AG04450 (cell line): ENCODE measurements at places on chromosomes 1 and 21. TPM values are rescaled to one million over a fixed set of nuclear protein-coding genes. Genes with fewer than 3 reads are reported as not detected.

The SPRR2F gene
- not detected in 2 replicates for polyA plus RNA-seq

The FCGR1A gene
- not detected in 2 replicates for polyA plus RNA-seq

The CYP2J2 gene
- polyA plus RNA-seq: 0.06 and 0.10 TPM in 2 replicates

The OR2L5 gene
- polyA plus RNA-seq: not detected in 2 replicates

DNA sequence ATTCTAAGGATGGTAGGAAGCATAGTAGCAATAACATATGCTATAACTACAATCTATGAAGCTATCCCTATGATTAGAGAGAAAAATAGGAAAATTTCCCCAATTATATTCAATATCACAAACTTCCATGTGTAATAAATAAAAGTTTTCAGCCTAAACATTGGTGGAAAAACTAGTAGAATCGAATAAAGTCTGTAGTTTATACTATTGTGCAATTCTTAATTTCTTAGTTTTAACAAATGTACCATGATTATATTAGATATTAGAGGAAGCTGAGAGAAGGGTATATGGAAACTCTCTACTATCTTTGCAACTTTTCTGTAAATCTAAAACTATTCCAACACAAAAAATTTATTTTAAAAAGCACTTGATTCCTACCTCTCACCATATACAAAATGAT lies 13.8 kb upstream of the GFI1 start:
- DNase-seq: no peak

GRCh38 chr21:42042651-42043050 lies 28.5 kb upstream of the UMODL1 start:
- no peak for DNase-seq

GRCh38 chr1:33932871-33933270 lies 69.0 kb downstream of the HMGB4 start:
- DNase-seq: no peak

GRCh38 chr1:8404460-8405370 lies 86.8 kb downstream of the SLC45A1 start:
- DNase-seq: no peak

DNA sequence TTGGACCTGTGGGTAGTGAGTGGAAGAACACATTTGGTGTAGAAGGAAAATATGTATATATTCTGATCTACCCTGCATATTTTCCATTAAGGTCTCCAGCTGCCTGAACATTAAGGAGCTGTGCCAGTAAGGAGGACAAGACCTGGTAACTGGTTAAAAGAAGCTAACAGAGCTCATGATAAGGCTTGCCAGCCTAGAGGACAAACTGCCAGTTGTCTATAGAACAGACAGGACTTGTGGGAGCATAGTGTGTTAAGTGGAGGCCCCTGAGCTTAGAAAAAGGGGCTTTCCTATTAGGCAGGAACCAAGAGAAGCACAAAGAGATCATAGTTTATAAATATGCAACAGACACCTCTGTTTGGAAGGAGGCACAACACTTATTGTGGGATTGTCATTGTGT lies 23.0 kb downstream of the DNM3 start:
- DNase-seq: no peak

DNA sequence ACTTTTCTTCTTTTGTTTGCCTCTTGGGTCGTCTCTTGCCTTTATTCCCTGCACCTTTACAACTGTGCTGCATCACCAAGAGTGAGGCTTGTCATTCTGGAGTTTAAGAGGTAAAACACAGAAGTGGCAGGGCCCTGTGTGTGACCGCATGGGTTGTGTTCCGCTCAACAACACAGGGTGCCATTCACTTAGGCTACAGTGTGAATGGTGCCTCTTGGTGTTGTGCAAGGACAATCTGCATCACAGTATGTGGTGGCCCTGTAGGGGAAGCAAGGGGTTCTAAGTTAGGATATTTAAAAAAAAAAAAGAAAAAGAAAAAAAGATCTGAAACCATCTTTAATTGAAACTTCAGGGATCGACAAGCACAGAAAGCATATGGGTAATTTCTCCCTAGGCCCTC lies 38.2 kb downstream of the BRINP2 start:
- DNase-seq: no peak

- DNase-seq: no peak
Observed at GRCh38 chr1:54595956-54596498, 27.3 kb downstream of the FAM151A start.

DNA sequence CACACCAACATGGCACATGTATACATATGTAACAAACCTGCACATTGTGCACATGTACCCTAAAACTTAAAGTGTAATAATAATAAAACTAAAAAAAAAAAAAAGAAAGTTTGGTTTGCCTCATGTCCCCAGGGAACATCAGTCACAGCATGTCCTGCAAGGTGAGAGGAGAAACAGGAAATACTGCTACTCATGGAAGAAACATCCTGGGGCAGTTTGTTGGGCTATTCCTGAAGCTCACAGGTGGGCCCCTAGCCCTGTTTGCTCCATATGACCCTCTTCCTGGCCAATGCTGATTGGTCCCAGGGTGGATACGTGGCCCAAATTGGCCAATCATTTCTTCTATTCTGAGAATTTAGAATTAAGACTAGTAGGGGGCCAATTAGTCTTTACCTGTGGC lies 103.4 kb upstream of the ADAR start:
- DNase-seq: no peak

DNA sequence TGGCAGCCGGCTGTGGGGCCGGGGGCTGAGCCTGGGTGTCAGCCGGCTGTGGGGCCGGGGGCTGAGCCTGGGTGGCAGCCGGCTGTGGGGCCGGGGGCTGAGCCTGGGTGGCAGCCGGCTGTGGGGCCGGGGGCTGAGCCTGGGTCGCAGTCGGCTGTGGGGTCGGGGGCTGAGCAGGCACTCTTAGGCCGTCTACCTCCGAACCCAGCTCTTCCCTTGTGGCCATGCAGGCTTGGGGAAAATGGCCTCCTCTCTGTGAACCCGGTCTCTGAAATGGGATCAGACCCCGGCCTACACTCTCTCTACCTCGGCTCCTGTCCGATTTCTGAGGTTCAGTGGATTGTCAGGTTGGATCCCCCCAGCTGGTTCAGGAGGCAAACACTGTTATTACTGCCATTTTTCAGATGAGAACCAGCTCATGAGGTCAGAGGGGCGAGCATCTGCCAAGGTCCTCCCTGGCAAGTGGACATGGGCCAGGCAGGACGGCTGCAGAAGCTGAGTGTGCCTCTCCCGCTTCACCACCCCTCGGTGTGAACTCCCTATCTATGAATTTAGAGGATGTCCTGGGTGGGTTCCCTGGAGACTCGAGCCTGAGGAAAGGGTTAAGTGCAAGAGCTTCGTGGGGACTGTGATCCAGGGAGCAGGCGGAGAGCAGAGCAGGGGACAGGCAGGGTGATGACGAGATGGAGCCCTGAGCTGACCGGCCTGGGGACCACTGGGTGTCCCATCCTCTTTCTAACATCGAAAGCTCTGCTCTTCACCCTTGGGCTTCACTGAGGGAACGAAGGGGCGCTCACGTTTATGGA lies 10.9 kb upstream of the COL18A1 start:
- no peak for DNase-seq

DNA sequence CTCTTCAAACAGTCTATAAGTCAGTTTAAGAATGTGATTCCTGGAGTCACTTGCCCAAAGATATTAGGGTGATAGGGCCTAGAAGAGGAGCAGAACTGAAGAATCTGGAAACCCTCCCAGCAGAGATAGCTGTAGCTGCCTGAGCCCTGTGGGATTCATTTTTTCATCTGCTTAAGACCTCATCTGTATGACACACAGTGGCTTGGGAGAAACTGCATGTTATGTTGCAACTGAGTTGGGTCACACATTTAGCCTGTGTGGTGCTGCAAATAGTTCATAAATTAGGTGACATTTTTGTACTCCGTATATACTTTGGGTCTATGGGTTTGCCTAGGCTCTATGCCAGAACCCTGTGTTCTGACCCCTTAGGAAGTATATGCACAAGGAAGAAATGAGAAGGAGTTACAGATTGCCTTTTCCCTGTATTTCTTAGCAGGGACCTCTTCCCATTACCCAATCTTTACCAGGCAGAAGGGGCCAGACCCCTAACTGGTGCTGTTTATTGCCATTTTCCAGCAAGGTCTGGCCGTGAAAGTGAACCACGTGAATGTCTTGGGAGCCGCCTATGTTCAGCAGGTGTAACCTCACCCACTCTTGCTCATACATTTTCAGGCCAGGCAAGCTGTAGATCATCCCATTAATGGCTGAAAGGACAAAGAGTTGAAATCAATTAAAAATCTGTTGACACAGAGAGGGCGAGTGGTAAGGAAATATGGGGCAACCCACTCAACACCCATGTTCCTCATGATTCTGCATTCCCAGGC lies 41.9 kb upstream of the SLC19A2 start:
- no peak for DNase-seq

GRCh38 chr1:184622136-184622823 lies 132.4 kb downstream of the EDEM3 start:
- DNase-seq: peak; percentile 69

GRCh38 chr1:119331915-119332314 lies 36.7 kb upstream of the HAO2 start:
- DNase-seq: no peak

DNA sequence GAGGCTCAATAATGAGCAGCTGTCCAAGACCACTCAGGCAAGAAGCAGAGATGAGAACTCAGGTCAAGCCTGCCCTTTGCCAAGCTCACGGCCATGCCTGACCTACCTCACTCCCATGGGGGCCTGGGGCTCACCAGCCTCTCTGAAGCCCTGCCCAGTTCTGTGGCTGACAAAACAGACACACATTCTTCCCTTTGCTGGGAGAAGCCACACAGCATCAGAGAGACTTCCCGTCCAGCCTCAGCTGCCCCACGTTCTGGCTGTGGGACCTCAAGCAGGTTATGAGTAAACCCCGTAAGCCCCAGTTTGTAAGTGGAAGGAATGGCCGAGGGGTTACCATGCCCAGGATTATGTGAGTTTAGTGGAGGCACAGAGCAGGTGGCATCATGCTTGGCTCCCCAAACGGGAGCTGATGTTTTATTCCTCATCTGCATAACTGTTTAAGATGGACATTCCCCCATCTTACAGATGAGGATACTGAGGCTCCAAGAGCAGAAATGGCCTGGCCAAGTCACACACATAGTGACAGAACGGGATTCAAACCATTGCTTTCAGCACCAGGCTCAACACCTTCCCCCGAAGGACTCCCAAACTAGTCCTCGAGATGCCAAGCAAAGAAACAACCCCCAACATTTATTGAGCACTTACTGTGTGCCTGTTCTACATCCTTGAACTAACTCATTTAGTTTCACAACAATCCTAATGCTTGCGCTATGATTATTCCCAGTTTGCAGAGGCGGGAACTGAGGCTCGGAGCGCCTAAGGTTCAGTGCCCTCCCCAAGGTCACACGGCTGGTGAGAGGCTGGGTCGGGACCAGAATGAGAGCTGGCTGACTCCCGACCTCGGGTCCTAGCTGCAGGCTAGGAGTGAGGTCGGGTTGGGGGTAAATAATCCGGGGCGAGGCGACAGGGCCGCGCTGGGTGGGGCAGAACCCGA lies 49.1 kb upstream of the LAPTM5 start:
- DNase-seq: no peak

DNA sequence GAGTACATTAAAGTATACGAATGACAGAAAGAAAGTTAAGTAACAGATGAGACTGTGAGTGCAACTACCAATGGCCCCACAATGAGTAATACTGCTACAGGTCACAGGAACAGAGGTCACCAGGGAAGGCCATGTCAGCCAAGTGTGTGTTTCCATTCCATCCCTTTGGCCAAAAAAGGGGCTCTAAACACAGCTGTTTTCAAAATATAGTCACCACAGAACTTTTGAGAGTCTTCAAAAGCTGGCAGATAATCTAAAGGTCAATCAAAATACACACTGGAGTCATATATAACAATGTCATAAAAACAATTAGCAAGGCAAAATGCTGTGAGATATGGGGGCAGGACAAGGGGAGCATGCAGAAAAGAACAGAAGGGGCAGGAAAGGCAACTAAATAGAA lies 10.2 kb downstream of the USP24 start:
- DNase-seq: no peak

DNA sequence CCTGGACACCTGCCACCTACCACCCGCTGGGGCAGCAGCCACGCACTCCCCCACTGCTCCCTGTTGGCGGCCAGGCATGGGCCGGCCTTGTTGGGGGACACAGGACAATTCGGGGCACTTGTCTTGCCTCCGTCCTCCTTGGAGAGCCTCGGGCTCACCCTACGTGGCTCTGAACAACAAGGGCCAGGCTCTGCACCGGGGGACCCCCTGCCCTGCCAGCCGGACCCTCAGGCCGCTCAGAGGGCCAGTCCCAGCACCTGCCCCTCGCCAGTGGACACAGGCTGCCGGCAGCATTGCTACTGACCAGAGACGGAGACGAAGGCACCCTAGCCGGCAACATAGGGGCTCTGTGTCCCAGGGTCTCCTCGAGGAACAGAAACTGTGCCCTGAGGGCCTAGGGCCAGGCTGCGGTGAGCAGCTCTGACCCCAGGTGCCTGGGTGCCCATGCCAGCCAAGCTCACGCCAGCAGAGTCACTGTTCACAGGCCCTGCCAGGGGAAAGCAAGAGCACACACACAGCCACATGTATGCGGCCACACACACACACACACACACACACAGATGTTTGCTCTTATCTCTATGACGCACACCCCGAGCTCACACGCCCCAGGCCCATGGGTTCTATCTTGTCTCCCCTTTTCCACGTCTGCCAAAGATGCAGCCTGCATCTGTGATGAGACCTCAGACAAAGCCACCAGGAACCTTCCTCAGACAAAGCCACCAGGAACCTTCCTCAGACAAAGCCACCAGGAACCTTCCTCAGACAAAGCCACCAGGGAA lies 45.9 kb downstream of the MORN1 start:
- no peak for DNase-seq

- no peak for DNase-seq
Observed at GRCh38 chr1:98068016-98068415, 147.2 kb upstream of the DPYD start.

DNA sequence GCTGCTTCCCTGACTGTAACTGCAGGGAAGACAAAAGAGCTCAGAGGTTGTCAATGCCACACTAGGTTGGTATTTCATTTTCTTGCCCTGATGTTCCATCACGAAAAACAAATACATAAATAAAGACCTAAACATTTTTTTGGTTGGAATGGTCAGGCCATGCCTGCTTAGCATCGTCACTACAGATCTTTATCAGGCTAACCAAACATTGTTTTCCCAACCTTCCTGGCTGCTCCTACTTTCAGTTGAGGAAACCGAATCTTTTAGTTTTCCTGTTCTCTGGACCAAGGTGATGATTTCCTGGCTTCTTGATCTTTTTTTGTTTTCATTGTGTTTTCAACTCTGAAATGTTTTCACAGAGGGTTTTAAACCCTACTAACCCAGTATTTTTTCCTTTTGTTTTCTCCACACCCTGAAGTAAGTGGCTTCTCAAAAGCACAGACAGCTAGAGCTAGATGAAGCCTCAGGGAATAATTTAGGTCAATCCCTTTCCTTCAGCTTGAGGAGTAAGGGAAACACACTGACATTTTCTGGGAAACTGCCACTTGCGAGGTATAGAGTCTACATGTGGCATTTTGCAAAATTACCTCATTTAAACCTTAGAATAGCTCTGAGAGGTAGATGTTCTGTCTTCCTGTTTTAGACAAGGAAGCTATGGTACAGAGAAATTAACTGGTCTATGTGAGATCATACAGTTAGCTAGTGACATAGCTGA lies 67.2 kb upstream of the CNN3 start:
- DNase-seq: no peak
